ENCODE measurements at places on chromosomes 11 and 22.

DNA sequence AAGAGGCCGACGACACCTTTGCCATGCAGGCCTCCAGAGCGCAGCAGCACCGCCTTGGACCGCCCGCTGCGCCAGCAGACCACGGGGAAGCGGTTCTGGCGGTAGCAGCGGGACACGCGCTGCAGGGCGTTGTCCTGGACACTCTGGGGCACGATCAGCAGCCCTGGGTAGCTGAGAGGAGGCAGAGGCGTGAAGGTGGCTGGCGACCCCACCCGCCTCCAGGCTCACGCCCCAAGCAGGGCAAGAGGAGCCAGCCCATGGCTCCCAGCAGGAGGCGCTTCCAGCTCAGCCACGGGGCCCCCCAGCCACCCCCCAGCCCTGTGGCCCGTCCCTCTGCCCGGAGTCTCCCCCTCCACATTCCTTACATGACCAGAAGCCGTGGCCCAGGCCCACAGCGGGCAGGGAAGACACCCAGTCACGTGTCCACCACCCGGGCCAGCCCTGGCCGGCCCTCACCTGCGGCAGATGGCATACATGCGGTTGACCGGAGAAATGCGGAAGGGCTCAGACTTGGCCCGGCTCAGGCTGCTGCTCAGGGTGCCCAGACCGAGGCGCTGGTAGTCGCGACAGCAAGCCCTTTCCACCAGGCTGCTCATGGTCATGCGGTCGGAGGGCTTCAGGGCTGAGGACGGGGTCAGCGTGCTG lies 15.2 kb downstream of the SBF1 start:
- DNase-seq: no peak

DNA sequence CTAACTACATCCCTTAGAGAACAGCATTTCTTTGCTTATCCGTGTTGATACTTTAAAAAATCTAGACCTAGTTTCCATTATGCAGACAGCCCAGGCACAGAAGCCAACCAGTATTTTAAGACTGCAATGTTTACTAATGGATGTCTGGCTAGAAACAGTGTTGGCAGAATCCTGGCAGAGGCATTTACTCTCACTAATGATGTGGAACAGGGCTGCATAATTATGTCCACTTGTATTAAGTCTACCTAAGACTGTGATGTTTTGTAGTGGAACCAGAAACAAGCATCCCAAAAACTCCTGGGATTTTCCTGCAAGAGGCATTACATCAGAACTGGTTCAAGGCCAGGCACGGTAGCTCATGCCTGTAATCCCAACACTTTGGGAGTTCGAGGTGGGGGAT lies 50.2 kb upstream of the PICALM start:
- DNase-seq: no peak

DNA sequence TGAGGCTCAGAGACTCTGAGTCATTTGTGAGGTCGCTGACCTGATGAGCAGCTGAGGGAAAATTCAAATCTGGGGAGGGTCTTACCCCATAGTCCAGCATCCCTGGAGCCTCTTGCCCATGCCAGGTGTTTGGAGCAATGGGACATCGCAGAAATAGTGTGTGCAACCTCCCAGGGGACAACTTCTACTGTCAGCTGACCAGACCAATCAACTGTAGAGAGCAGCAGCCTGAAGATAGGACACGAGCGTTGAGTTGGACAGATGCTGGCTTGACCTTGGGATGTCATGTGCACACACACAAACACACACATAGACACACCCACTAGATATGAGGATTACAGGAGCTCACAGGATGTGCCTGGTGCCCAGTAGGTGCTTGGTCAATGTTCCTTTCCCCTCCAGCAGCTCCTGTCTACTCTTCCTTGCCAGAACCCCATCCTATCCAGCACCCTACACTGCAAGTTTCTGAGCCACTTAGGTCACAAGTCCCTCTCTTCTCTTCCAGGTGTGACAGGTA lies 59.1 kb upstream of the MPEG1 start:
- DNase-seq: no peak

DNA sequence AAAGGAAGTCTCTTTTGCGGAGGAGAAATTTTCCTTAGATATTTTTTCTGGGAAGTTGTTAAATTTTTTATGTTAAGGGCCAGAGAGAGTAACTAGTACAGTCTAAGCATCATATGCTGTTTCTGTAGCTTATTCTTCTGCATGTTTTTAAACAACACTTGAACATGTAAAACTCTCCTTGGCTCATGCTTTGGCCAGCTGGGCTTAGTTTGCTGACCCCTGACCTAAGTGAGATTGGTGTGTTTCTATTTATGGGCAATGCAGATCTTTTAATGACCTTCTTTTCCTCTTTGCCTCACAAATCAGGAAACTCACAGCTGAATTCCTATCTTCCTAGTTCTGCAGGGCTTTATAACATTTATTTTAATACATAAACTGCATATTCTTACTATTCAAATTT lies 942.5 kb downstream of the OPCML start:
- no peak for DNase-seq

- no peak for DNase-seq
These were observed 336.6 kb downstream of the CTTN start for GRCh38 chr11:70734911-70735310.

DNA sequence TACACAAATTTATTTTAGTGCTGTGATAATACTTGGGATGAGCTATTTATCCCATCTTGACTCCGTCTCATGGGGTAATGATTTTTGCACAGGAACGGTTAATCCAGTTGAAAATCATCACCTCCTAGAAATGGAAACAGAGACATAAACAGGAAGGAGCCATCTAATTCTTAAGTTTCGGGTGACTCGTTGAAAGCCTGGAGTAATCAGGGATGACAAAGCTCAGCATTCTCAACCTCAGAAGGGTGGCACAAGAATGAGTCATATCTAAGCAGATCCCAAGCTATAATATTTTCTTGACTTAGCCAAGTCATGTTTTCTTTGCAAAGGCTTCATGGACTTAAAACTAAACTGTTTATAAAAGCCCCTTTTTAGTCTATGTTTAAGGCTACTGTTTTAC lies 280.8 kb upstream of the CCDC90B start:
- no peak for DNase-seq

GRCh38 chr22:24427500-24428164 lies at the start of gene ADORA2A:
Gene ADORA2A, plus strand, starts transcription at chr22:24427599. Its CDS starts 5,806 bp downstream, at chr22:24433405.
- peak; percentile 65 for DNase-seq

GRCh38 chr11:35825386-35825785 lies 118.5 kb upstream of the LDLRAD3 start:
- no peak for DNase-seq

DNA sequence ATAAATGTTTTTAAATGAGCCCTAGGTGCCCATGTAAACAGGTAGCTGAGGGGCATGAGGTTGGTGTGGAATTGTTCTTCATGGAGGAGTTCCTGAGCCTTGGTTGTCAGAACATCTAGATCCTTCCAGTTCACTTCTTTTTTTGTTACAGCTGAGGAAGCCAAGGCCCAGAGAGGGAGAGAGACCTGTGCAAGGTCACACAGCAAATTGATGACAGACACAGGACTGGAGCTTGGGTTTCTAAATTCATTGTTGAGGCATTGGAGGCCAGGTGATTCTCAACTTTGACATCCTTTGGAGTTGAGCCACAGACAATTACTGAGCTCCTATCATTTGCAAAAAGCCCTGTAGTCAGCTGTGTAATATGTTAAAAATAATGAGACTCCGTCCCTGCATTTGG lies 73.1 kb upstream of the CRYBB3 start:
- no peak for DNase-seq

DNA sequence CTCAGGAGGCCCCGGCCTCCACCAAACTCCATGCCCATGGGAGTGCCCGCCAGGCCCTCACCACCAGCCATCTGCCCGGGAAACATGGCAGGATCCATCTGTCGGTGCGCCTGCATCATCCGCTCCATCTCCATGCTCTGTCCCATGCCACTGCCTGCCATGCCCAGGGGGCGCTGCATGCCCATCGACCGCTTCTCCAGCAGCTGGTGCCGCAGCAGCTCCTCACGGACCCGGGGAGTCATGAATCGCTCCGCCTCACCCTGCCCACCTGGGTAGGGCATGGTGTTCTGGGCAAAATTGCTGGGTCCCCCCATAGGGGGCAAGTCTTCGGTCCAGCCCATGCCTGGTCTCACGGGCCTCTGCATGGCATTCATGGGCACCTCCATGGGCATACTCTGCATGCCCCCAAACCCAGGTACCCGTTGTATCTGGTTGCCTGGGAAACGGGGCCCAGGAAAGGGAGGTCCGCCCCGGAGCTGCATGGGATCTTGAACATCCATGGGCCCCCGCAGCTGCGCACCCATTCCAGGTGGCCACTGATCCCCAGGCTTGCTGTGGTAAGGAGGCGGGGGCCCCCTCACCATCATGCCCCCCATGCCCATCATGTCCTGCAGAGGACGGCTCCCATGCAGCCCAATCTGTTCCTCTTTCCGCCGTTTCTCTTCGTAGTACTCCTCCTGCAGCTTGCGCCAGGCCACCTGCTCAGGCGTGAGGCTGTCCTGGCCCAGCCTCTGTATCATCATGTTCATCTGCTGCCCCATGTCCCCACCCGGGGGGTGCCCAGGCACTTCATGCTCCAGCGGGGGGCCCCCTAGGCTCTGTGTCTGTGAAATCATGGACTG lies 18.0 kb downstream of the CXCR5 start:
- no peak for DNase-seq

- DNase-seq: no peak
These were observed 26.5 kb downstream of the ATXN10 start for GRCh38 chr22:45698094-45698493.

DNA sequence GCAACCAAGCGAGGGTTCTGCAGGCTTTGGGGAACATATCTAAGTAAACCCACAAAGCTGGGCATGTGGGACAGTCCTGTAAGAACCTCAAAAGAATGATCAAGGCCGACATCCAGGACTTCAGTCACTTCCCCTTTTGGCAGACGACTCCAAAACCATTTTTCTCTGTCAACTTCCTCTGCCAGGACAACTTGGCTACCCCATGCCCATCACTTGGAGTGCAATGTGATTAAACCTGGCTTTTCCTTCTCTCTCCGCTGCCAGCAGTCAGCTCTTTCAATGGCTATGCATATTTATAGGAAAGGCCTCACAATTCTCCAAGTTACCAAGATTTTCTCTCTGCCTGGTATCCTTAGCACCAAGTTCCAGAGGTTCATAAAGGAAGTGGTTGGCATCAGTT lies 78.9 kb downstream of the C11orf58 start:
- DNase-seq: no peak

DNA sequence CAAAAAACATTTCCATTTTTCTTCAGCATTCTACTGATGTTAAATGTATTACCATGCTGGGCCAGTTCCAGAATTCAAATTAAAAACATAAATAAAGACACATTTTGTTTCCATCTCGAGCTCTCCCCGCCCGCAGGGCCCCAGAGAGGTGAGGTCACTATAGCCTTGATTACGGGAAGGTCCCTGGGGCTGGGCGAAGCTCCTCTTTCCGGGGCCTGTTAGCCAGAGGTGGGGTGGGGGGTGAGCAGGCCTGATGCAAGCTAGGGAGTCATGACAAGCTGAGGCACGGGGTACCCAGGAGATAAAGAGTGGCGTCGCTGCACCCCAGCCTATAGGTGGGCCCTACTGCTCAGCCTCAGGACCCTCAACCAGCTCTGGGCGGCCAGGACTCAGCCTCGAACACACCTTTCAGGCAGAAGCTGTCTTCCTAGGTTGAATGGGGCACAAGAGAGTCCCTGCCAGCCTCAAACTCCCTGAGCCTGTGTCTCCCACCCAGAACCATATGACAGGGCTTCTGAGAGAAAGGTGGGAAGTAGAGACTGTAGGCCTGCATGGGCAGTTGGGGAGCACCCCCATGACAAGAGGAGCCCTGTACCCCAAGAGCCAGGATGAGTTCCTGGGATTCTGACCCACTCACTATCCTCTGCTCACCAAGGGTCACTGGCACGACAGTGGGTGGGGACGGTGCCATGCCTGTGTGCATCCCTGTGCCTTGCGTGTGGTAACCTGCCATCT lies 34.8 kb downstream of the KCNQ1OT1 start:
- DNase-seq: no peak

DNA sequence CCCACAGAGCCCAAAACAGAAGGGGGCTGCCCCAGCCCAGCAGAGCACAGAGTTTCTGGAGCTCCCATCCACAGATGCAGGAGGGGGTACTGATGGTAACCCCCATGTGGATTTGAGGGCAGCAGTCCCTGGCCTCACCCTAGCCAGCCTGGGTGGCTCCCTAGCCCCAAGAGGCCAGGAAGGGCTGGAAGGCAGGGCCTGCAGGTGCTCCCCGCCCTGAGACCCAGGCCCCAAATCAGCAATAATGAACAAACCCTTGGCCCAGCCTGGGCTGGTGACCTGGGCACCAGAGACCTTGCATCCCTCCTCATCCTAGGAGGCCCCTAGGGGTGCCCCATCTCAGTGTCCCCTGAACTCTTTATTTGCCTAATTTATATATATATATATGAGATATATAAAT lies 61.6 kb downstream of the MORC2 start:
- DNase-seq: no peak

DNA sequence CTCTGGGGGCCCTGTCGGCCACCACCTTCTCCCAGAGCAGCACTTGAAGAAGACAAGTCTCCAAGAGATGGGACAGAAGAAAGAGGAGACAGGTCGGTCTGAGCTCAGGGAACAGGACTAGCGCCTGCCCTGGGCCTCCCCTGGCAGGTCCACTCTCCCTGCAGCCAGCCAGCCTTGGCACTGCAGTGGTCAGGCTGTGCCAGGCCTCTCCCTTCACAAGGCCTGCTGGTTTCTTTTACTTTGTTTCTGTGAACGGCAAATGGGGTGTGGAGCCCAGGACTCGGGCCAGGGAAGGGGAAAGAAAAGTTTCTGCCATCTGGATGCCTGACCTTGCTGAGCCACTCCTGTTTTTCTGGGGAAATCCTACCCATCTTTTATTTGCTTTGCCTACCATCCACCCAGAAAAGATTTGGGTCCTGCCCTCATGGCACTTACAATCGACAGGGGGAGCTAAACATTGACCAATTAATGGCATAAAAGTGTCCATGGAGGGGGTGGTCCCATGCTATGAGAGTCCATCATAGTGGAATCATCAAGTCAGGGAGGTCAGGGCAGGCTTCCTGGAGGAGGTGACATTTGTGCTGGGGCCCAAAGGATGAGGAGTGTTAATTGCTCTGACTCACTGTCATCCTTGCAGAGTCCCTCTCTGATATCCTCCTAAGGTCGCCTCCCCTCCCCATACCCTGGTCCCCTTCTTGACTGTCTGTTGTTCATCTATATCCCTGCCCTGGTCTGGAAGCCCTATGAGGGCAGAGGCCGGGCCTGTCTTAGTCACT lies 65.2 kb downstream of the NFAM1 start:
- DNase-seq: no peak

- no peak for DNase-seq
These were observed 91.0 kb downstream of the TMPRSS5 start for GRCh38 chr11:113615098-113615497.

GRCh38 chr11:16925561-16926065 lies 88.6 kb downstream of the PLEKHA7 start:
- DNase-seq: peak; percentile 47

DNA sequence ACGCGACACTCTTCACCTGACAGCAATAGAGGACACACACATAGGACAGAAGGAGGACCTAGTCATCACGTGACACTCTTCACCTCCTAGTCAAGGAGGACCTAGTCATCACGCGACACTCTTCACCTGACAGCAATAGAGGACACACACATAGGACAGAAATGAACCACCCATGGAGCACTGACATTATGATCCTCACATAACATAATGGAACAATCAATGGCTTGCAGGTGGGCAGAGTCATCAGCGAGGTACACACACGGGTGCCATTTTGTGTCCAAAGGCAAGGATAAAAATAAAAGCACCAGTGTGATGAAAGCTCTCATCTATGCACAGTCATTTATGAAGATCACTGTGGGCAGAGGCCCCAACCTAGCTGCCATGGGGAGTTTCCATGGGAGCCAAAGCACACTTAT lies 354.7 kb downstream of the LARGE1 start:
- DNase-seq: no peak

All from T-helper 2 cell treated with Interferon-gamma antibody and Interleukin-4, amounts not matched to agents 5 μg/mL and 100 μg/mL, for 36 hours (primary cell).